NCI-H1436 (cell line): ENCODE measurements at places on chromosomes 6 and 20.

- DNase-seq = no peak
Measured at GRCh38 chr20:9485614-9486340, 28.6 kb upstream of the LAMP5 start.

DNA sequence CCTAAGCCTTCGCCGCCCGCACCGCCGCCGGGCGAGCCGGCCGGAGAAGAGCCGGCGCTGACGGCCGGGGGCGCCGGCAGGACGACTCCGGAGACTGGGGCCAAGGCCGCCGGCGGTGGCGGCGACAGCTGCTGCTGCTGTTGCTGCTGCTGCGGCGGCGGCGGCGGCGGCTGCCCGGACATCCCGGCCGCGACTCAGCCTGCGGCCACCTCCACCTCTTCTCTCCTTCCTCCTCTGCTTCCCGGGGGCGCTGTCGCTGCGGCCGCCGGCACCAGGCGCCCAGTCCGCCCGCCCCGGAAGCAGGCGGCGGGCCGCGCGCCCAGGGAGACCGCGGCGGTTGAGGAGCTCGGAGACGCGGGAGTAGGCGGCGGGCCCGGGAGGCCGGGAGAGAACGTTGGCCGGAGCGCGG is 307 bp downstream of the RANBP9 start:
- peak; percentile 58 for DNase-seq

GRCh38 chr6:158735009-158735408 is 84.2 kb downstream of the EZR start:
- DNase-seq = no peak

DNA sequence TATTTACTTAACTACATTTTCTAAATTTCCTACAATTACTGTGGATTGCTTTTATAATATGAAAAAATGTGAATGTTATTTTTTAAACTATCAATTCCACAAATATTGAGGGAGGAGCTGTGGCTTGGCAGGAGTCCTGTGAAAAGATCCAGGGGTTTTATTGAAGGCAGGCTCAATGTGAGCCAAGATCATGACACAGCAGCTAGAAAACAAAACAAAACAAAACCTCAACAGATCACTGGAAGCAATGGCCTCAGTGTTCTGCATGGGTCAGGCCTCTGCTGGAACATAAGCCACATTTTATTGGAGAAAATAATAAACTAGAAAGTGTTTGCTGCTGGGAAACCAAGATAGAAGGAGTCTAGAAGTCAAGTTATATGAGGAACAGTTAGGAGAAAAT is 19.4 kb upstream of the RCAN2 start:
- DNase-seq = no peak

- DNase-seq = no peak
Measured at GRCh38 chr6:117540670-117541069, 58.2 kb downstream of the DCBLD1 start.

DNA sequence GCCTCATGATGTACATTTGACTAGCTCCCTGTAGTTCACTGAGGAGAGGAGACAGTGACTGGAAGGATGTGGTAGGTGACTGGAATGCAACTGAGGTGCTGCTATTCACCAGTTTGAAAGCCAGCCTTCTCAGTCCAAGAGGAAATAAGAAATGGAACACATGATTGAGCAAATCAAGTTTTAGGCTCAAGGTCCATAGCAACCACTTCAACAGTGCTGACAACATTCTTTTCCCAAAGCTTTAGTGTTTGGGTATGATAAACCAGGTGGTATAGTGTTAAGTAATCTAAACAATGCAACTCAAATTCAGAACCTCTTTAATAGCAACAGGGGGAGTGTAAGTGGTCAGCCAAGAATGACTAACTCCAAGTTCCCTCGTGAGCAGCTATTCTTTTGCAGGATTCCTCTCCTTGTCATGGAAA is 9.2 kb downstream of the ZHX3 start:
- DNase-seq = no peak

- no peak for DNase-seq
Measured at GRCh38 chr6:17565399-17565798, 34.7 kb upstream of the FAM8A1 start.

DNA sequence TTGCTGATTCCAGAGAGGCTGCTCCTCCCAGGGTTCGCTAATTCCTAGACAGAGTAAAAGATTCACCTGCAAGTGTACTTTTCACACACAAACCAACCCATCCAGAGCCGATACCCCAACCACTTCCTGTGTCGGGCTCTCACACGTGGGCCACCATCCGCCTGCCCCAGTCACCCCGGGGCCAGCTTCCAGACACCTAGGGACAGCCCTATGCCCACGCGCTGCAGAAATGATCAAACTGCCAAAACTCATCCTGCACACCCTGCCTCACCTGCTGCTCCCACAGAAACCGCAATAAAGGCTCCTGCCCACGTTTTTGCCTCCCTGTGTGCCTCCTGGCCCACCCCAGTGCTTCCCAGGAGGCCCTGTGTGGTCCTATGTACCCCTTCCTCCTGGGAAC is 59.5 kb downstream of the PSMG4 start:
- DNase-seq = no peak

GRCh38 chr6:11069760-11070159 is 23.9 kb upstream of the SMIM13 start:
- DNase-seq = no peak

- DNase-seq = peak; percentile 15
Measured at GRCh38 chr20:32681175-32682084, 7.7 kb upstream of the C20orf203 start.

- DNase-seq = no peak
Measured at GRCh38 chr6:133012774-133013173, 198.4 kb downstream of the RPS12 start.

GRCh38 chr6:142913036-142913510 is 31.9 kb downstream of the HIVEP2 start:
- DNase-seq = no peak

- DNase-seq = no peak
Measured at GRCh38 chr6:130367767-130368166, 1.9 kb downstream of the TMEM200A start.

- no peak for DNase-seq
Measured at GRCh38 chr6:37865504-37865903, 46.0 kb downstream of the ZFAND3 start.

DNA sequence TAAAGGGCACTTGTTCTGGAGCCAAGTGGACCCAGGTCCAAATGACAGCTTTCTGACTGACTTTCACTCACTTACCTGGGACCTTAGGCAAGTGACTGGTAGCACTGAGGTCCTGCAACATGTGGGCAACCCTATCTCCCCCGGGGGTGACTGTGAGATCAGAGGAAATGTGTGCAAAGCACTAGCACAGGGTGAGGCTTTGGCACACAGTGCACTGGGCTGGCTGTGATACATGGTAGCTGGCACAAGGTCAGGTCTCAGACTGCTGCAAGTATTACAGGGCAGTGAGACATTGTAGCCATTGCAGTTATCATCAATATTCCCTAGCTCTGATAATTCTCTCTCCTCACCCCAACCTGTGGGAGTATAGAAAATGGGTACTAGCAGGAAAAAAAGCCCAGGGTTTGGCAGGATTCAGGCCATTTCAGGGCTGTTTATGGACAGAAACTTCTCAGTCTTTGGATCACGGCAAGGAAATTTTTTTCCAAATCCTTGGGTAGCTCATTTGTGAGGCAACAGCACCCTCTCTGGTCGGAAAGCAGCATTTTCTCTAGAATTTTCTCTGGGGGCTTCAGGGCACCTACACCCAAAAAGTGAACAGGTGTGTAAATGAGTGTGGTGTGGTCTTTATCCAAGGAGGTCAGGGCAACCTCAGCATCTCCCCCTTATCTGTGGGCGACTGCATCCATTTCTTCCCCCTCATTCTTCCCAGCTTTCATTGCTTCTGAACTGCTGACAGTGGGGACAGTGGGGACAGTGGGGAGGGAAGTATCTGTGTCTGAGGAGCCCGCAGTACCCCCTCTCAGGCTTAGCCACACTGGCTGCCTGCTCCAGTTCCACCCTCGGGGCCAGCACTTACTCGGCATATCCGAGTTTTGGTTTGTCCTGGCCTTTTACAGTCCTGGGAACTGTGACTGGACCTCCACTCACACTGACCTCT is 148.7 kb upstream of the PHACTR3 start:
- no peak for DNase-seq

- peak; percentile 94 for DNase-seq
Measured at GRCh38 chr6:156175971-156176421, 601.2 kb upstream of the ARID1B start.

DNA sequence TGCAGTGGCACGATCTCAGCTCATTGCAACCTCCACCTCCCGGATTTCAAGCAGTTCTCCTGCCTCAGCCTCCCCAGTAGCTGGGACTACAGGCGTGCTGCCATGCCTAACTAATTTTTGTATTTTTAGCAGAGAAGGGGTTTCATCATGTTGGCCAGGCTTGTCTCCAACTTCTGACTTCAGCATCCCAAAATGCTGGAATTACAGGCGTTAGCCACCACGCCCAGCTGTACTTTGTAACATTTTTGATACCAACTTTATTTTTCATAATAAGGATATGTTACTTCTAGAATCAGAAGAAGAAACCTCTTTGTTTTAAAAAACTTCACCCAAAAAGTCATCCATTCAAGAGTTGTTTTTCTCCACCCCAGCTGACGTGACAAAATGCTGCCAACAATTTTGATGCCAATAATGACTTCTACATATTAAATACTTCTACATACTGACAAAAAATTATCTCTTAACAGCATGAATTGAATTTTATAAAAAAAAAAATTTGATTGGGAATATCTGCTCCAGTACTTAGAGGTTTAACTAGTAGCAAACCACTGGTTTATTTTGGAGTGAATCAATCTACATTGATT is 22.5 kb upstream of the PRIM2 start:
- no peak for DNase-seq

- no peak for DNase-seq
Measured at GRCh38 chr6:7341989-7342742, 29.2 kb upstream of the SSR1 start.

- no peak for DNase-seq
Measured at GRCh38 chr6:38533064-38533463, 106.7 kb downstream of the BTBD9 start.

- DNase-seq = no peak
Measured at GRCh38 chr20:16785226-16785625, 37.1 kb downstream of the OTOR start.

GRCh38 chr6:6414931-6415330 is 94.5 kb upstream of the F13A1 start:
- DNase-seq = no peak

GRCh38 chr6:167396659-167397490 is 72.0 kb downstream of the TTLL2 start:
- no peak for DNase-seq

- no peak for DNase-seq
Measured at GRCh38 chr20:10362674-10363073, 71.3 kb downstream of the MKKS start.

DNA sequence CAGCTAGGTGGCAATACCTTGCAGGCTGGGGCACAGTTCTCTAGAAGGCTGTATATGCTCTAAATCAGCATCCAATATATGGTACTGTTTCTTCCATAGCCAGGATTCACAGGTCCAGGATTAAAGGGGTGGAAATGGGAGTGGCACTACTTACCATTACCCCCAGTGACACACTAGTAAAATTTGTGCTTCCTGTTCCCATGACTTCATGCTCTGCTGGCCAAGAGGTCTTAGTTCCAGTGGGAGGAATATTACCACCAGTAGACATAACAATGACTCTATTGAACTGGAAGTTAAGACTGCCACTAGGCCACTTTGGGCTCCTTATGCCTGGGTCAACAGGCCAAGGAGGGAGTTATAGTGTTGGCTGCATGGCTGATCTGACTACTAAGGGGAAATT is 174.3 kb upstream of the TNFAIP3 start:
- DNase-seq = no peak

GRCh38 chr6:20416567-20417345 is 15.1 kb downstream of the E2F3 start:
- DNase-seq = no peak

DNA sequence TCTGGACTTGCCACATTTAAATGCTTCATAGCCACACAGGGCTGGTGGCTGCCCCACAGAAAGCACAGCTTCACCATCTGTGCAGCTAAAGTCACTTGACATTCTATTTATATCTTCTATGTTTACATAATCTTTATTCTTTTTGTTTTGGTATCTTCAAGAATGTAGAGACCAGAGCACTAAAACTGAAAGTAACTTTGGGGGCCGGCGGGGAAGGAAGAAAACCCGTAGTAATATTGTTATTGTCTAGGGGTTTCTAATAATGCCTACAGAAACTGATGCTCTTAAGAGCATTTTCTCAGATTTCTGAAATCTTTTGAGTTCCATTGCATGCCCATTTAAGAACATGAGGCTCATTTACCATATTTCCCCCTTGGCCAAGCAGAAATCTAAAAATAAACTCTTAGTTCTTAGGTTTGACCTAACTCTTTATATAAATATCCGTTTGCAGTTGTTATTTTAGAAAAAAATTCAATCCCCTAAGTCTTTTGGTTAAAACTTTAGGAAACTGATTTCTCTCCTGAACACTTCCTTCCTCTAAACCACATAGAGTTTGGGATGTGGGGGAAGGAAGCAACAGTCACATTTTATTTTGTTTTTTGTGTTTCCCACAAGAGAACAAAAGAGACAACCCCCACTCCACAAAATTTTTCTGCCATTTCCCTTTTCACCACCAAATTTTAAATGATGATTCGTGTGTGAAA is 207.6 kb downstream of the OGFRL1 start:
- DNase-seq = no peak

- no peak for DNase-seq
Measured at GRCh38 chr6:101700655-101701054, 307.1 kb downstream of the GRIK2 start.

- DNase-seq = no peak
Measured at GRCh38 chr6:74369556-74369993, 673.6 kb downstream of the CD109 start.

DNA sequence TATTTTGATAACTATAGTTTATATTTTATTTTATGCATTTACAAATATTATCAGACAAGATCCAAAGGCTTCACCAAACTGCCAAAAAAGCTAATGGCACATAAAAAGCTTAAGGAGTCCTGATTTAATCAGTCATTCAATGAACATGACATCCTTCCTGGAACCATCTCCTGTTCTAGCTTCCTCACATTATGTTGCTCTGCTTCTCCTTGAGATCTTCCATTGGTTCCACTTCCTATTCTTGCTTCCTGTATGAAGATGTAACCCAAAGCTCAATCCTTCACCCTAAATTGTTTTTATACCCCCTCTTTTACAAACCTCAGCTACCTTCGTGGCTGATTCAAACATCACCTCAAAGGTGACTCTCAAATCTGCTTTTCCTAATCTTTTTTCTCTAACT is 4.5 kb upstream of the BRD2 start:
- DNase-seq = no peak
